ENCODE measurements at places on chromosomes 12 and 14.

DNA sequence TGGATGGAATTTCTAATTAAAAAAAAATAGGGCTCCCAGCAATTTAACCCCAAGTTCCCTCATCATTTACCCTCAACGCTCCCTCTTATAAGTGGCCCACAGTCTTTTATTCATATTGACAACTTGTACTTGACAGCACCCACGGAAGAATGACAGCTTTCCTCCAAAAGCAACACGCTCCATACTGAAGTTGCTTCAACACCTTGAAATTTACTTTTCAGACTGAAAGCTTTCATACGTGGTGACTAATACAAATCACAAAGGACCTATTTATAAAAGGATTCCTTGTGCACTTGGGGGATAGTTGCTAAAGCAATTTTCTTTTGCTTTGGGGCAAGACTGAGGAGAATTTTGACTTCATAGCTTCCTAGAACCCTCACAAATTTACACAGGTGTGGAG lies 1629.4 kb upstream of the SEL1L start:
- no peak for DNase-seq

DNA sequence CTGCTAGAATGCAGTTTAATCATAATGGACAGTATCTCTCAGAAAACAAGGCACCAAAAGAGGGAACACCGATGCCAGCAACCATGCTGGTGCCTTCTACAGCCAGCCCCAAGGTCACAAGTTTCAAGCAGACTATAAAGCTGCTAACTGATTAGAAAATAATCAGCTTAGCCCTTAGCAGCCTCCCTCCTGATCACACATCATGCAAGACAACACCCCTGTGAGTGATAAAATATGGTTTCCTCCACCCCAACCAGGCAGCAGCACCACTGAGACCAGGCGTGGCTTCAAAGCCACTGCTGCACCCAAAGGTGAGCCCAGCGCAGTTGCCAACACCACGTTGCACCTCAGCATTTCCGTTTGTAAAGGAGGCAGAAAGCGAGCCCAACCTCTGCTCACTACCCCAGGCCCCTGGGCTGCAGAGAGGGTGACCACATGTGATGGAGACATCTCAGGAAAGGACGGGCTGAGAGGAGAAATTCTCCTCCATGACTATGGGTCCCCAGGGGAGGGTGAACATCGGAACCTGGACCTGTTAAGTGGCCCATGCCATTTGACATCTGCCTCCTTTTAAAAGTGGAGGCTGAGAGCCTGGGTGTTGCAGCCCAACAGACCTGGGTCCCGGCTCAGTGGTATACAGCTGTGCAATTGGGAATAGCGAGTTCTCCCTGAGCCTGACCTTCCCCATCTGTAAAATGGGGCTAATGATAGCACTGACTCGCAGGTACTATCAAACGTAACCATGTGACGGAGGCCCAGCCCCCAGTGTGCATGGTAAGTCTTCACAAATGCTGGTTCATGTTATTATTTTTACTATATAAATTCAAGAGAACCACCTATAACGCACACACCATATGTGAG lies 11.5 kb downstream of the ZFP36L1 start:
- peak; percentile 47 for DNase-seq

DNA sequence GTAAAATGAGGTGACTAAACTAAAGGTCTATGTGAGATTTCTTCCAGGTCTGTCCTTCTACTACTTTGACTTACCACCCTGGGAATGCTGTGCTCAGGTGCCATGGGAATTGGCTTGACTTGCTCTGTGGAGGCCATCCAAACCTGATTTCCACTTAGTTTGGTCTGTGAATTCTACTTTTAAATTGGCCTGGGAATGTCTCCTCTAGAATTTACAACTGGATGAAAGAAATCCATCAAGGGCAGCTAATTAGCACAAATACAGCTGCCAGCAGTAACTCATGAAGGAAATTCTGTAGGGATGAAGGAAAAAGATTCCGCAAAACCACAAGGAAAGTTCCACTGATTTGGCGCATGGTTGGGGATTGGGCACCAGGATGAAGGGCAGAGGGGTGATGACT lies 31.7 kb upstream of the FRMD6 start:
- no peak for DNase-seq

- no peak for DNase-seq
Measured at GRCh38 chr12:125890971-125891370, 825.7 kb downstream of the AACS start.

DNA sequence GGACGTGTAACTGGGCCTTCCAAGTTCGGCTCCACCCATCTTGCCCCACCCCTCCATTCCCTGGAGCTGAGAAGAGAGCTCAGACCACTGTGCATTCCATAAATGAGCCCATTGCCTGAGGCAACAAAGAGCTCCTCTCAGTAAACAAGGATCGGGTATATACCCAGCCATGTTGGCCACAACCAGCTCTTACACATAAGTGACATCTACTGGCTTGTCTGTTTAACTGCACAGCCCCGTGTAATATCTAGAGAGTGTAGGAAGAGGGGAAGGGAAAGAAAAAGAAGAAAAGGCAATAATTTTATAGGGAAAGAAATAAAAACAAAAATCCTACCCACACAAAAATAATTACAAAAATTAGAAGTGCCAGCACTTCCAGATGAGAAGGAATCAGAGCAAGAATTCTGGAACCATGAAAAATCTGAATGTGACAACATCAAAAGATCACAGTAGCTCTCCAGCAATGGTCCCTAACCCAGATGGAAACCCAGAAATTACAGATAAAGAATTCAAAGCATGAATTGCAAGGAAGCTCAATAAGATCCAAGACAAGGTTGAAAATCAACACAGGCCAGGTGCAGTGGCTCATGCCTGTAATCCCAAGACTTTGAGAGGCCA lies 308.1 kb downstream of the RPAP3 start:
- DNase-seq, result no peak

GRCh38 chr12:45336331-45336730 lies 120.4 kb downstream of the ANO6 start:
- no peak for DNase-seq

DNA sequence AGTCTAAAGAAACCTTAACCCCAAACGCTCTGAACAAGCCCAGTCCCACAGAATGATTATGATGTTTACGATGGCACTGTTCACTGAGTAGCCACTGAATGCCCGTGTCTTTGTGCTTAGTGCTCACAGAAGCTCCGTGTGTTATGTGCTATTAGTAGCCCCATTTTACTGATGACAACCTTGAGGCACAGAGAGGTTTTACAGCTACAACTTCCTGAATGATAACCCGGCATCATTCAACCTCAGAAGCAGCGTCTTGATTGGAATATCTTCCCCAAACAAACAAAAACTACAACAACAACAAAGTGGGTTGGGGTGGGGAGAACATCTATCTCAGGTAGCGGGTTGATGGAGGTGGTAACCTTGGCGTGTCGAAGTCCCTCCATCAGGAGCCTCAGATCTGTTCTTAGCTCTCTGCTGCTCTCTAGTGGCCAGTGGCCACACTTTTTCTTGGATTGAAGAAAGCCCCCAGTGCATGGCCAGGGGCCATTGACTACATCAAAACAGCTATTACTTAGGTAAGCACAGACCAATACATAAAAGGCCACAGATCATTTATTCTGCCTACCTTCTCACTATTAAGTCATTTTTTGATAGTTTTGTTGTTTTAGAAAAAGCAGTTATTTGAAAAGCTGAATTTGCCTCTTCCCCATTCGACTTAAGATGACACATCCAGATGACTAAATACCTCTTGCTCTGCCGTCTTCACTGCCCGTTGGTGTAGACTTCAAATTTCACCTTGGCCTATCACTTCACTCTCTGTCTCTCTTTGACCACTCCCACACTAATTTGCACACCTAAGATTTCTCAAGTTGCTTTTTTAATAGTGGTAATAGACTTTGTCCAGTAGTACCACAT lies 376.9 kb downstream of the GALC start:
- peak; percentile 52 for DNase-seq

- DNase-seq, result no peak
Measured at GRCh38 chr12:39112064-39112463, 206.7 kb upstream of the CPNE8 start.

GRCh38 chr12:88921890-88922532 lies 341.7 kb upstream of the KITLG start:
- no peak for DNase-seq

- DNase-seq, result no peak
Measured at GRCh38 chr14:34937442-34937841, 45.4 kb upstream of the SRP54 start.

- no peak for DNase-seq
Measured at GRCh38 chr12:95412482-95413311, 61.3 kb upstream of the METAP2 start.

- no peak for DNase-seq
Measured at GRCh38 chr12:6962285-6963015, 8.0 kb downstream of the PHB2 start.

DNA sequence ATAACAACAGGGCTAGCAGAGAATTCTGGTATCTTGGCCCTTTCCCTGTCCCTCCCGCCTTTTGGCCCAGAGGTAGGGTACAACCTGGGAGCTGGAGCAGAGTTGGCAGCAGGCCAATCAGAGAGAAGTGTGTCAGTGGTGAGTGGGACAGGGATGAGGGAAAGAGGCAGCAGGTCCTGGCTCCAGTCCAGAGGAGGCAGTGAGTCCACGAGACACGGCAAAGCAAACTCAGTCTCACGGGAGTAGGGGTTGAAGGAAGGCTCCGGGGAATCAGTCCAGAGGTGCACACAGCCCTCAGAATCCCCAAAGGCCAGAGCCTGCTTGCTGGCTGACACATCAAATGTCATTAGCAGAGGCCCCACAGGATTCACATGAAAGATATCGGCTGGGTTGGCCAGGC lies 7.3 kb downstream of the PAN2 start:
- no peak for DNase-seq

- no peak for DNase-seq
Measured at GRCh38 chr12:98295681-98296080, 219.7 kb upstream of the TMPO start.

DNA sequence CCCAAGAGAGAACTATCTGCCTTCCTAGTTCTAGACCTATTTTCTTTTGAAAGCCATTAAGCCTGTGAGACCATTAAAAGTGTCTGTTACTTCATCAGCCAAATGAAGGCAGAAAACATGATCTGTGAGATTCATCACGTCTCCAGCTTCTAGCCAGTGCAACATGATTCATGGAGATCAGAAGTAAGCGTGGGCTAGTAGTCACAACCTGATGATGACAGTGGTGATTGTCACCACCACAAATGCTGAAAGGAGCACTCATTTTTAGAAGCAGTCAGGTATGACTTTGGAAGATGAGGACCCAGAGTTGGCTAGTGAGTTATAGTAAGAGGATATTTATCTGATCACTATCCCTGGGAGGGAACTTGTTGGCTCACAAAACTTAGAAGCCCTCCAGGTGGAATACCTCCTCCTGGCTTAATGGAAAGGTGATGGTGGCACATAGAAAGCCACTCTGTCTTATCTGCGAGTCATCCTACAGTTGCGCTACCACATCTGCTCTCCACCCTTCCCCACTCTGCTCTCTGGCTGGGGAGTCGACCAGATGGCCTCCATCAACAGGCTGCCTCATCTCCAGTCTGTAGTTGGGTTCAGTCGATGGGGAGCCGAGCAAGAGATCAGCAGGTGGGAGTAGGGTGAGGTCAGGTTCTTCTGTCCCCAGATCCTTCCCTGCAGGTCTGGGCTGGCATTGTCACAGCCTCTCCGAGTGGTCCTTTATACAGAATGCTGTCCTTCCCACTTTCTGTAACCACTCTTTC lies 317.6 kb upstream of the FKBP4 start:
- no peak for DNase-seq

DNA sequence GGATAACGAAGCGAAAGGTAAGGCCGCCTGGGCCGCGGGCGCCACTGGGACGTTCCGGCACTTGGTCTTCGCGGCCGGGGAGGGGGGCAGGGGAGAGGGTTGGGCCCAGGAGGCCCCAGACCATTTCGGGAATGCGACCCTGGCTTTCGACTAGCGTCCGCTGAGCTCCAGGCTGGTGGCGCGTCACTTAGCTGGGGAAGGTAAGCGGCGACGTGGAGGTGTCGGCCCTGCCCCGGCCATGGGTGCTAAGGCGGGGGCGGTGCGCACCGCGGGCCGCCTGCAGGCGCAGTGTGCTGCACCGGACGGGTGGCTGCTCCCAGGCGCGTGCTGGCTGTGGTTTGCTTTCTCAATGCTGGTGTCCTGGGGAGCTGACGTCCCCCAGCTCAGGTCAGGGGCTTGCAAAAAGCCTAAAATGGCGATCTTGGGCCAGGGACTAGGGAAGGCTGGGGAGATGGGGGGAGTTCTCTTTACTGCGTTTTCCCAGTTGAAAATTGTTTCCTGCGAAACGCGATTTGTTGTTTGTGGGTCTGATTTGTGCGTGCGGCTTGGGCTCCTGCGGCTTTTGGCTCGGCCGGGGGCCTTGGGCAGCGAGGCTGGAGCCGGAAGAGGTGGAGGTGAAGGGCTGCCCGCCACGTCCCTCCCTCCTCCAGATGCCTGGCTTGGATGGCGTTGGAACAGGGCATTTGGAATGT lies 1.2 kb downstream of the HOXC10 start:
- no peak for DNase-seq

GRCh38 chr12:75790219-75790618 lies 241.4 kb downstream of the PHLDA1 start:
- DNase-seq, result no peak

- DNase-seq, result no peak
Measured at GRCh38 chr12:18250313-18250916, 10.9 kb upstream of the PIK3C2G start.

DNA sequence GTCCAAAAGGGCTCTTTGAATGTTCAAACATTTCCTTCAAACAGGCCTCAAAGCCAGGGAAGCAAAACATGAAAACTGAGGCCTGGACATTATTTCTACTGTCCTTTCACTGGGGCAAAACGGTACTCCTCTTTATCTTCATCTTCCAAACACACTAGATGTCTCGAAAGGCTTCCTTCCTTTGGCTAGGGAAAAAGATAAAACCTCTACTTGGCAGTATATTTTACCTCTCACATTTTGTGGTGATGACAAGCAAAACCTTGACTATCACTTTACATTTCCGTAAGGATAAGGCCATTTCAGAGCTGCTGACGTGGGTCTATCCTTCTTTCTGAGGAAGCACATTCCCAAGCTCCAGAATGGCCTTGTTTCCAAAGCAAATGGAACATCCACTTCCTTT lies 9.9 kb downstream of the STAB2 start:
- no peak for DNase-seq

DNA sequence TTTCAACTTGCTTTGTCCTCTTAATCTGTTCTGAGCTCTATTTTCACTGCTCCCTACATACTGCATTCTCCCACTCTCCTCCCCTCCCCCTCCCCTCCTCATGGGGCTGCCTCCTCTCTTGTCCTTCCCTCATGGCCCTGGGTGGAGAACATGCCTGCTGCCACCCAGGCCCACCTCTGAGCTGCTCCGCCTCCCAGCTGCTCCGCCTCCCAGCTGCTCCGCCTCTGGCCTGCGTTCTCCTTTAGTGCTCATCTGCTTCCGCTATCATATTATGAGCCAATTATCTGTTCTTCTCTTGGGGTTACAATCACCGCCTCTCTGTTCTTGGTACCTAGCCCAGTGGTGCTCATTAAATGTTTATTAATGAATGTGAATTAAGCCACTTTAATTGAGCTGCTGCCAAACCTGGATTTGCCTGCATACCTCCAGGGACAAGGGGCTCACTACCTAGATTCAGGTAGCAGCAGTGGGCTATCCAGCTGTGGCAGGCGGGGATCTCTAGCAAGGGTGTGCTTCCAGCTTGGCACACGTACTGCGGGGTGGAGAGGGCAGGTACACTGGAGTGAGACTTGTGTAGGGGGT lies 32.0 kb upstream of the FAM181A start:
- DNase-seq, result no peak

- DNase-seq, result no peak
Measured at GRCh38 chr12:10392394-10392930, 2.6 kb upstream of the KLRK1 start.

GRCh38 chr12:13719986-13720385 lies 261.4 kb downstream of the GRIN2B start:
- DNase-seq, result no peak
